K562 (cell line): ENCODE measurements at places on chromosomes 1 and 21. TPM values are rescaled to one million over a fixed set of nuclear protein-coding genes. Genes with fewer than 3 reads are reported as not detected.

Gene ANGPTL3
- total RNA-seq, result not detected in 2 replicates

Gene EXTL2
- total RNA-seq, result 16.8 and 17.0 TPM in 2 replicates

Gene CGN
- 0.27 and 0.34 TPM in 2 replicates for total RNA-seq

Gene S100A7
- not detected in 2 replicates for total RNA-seq

Gene CFAP107
- total RNA-seq, result not detected in 2 replicates

Gene SAMSN1
- total RNA-seq, result 101 and 118 TPM in 2 replicates

Gene ARHGAP29
- total RNA-seq, result 0.13 TPM in 2 replicates

Gene CHRM3
- 0.11 TPM in 1 of 2 replicates, not detected in the other for total RNA-seq

GRCh38 chr1:43610339-43610738, 39.6 kb upstream of the KDM4A start:
- no peak overlapping the region for H3K4me3 ChIP-seq
- no peaks in the 10 kb centered on the region for H3K4me1 ChIP-seq
- DNase-seq, result no peak
- H3K27ac ChIP-seq, result no peak overlapping the region

GRCh38 chr1:10694633-10695627, 101.5 kb downstream of the CASZ1 start:
- H3K36me3 ChIP-seq, result no peaks in the 10 kb centered on the region
- DNase-seq, result peak; percentile 96
- H3K4me1 ChIP-seq, result peaks cover 3% of the 10 kb centered on the region; the same call in 1 of the 3 replicates
- H3K27me3 ChIP-seq, result peaks cover 38% of the 10 kb centered on the region; the same call in 2 of the 3 replicates

DNA sequence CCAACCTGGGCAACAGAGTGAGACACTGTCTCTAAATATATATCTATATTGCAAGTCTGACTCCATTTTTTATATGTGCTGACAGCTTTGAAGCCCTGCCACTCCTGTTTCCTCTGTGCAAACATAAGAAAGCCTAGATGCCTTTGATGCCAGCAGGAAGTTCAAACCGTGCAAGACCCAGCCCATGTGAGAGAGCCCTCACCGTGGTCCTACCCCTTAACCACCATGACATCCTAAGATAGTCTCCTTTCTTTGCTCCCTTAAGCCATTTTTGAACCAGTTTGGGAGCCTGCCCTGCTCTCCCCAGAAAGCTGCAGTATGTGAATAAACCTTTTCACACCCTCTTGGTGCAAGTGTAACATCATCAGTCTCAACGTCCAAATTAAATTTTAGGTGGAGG, 3.7 kb upstream of the DIPK1A start:
- H3K36me3 ChIP-seq, result no peaks in the 10 kb centered on the region
- peaks cover 12% of the 10 kb centered on the region for H3K4me1 ChIP-seq
- no peak overlapping the region for H3K27ac ChIP-seq
- no peaks in the 10 kb centered on the region for H3K27me3 ChIP-seq

DNA sequence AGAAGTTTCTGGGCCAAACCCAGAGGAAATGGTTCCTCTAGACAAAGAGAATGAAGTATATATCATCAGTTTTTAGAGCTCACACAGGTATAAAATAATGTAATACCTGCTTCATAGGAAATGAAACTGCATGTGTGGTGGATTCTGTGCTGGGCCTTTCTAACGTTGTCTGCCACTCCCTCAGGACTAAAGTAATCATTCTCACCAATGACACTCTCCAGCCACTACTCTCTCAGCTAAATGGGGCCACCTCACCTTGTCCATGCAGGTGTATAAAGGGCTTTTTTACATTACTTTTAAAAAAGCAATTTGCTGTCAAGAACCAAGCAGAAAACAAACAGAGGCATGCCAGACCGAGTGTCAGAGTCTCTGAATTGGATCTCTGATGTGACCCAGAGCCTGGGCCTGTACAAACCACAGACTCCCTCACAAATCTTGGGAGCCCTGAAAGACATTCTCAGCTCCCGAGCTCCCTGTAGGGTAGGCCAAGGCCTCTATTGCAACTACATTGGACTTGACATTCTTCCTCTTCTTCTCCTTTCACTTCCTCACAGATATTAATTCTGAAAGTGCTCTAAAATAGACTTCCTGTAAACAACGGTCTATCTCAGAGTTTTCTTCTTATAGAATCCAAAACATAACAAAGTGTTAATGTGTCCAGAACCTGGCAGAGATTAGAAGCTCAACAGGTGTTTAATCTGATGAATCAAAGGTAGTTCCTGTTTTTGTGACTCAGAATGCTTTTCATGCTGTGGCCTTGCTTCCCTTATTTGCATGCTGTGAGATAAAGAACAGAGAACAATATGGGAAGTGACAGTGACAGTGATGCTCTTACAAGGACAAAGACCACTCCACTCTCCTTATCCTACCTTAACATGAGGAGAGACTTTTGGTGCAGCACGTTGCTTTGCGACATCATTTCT, 8.6 kb downstream of the AIM2 start:
- DNase-seq, result peak; percentile 5
- H3K27me3 ChIP-seq, result peaks cover 9% of the 10 kb centered on the region
- no peak overlapping the region for H3K27ac ChIP-seq
- H3K4me3 ChIP-seq, result no peak overlapping the region
- H3K4me1 ChIP-seq, result no peaks in the 10 kb centered on the region
- no peaks in the 10 kb centered on the region for H3K36me3 ChIP-seq

GRCh38 chr1:226350519-226350865, 41.5 kb upstream of the LIN9 start:
- no peak overlapping the region; the same call in 1 of the 2 replicates for H3K4me3 ChIP-seq
- H3K4me1 ChIP-seq, result peaks cover 20% of the 10 kb centered on the region
- peaks cover 3% of the 10 kb centered on the region; the same call in 2 of the 3 replicates for H3K36me3 ChIP-seq
- H3K27ac ChIP-seq, result peak overlapping the region; percentile 45; the same call in 1 of the 3 replicates
- H3K27me3 ChIP-seq, result no peaks in the 10 kb centered on the region
- DNase-seq, result no peak

DNA sequence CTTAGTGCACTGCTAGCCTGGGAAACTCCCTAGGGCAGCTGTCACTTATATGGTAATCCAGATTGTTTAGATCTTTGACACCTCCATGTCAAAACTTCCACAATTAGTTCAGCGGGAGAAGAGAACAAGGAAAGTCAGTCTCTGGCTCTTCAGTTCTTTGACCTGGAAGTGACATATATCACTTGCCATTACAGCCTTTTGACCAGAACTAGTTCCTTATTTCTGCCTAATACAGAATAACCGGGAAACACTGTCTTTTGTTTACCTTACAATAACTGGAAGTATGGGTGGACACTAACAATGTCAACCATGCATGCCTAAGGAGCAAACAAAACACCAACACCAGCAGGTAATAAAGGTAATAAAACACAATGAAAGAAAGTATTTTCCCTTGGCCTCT, 68.3 kb downstream of the C4BPA start:
- DNase-seq, result no peak
- H3K36me3 ChIP-seq, result no peaks in the 10 kb centered on the region
- no peak overlapping the region for H3K27ac ChIP-seq
- no peaks in the 10 kb centered on the region for H3K27me3 ChIP-seq
- no peak overlapping the region for H3K4me3 ChIP-seq

- peaks cover 49% of the 10 kb centered on the region for H3K27me3 ChIP-seq
- peaks cover 5% of the 10 kb centered on the region for H3K4me1 ChIP-seq
- H3K4me3 ChIP-seq, result no peak overlapping the region
- no peak overlapping the region for H3K27ac ChIP-seq
Observed at GRCh38 chr1:154423304-154423987, 18.3 kb downstream of the IL6R start.

GRCh38 chr1:217837691-217838090, 206.5 kb downstream of the SPATA17 start:
- no peaks in the 10 kb centered on the region for H3K36me3 ChIP-seq
- DNase-seq, result no peak
- H3K4me3 ChIP-seq, result no peak overlapping the region
- no peaks in the 10 kb centered on the region for H3K4me1 ChIP-seq
- no peaks in the 10 kb centered on the region for H3K27me3 ChIP-seq
- no peak overlapping the region for H3K27ac ChIP-seq

- DNase-seq, result no peak
- no peak overlapping the region for H3K4me3 ChIP-seq
- H3K27ac ChIP-seq, result no peak overlapping the region
- H3K36me3 ChIP-seq, result no peaks in the 10 kb centered on the region
- 0 out of 3 replicates have a peak, but pooled peaks cover 2% of the 10 kb centered on the region for H3K27me3 ChIP-seq
Observed at GRCh38 chr1:232875536-232875935, 70.3 kb downstream of the MAP10 start.

- H3K27me3 ChIP-seq, result no peaks in the 10 kb centered on the region
- no peak overlapping the region for H3K27ac ChIP-seq
- H3K36me3 ChIP-seq, result peaks cover 37% of the 10 kb centered on the region; the same call in 2 of the 3 replicates
Observed at GRCh38 chr1:169885207-169885606, 8.5 kb downstream of the SCYL3 start.

- no peak overlapping the region for H3K4me3 ChIP-seq
- DNase-seq, result no peak
- H3K4me1 ChIP-seq, result no peaks in the 10 kb centered on the region
- no peak overlapping the region for H3K27ac ChIP-seq
- no peaks in the 10 kb centered on the region for H3K27me3 ChIP-seq
- H3K36me3 ChIP-seq, result no peaks in the 10 kb centered on the region
Observed at GRCh38 chr1:83500987-83501591, 497.8 kb downstream of the TTLL7 start.

DNA sequence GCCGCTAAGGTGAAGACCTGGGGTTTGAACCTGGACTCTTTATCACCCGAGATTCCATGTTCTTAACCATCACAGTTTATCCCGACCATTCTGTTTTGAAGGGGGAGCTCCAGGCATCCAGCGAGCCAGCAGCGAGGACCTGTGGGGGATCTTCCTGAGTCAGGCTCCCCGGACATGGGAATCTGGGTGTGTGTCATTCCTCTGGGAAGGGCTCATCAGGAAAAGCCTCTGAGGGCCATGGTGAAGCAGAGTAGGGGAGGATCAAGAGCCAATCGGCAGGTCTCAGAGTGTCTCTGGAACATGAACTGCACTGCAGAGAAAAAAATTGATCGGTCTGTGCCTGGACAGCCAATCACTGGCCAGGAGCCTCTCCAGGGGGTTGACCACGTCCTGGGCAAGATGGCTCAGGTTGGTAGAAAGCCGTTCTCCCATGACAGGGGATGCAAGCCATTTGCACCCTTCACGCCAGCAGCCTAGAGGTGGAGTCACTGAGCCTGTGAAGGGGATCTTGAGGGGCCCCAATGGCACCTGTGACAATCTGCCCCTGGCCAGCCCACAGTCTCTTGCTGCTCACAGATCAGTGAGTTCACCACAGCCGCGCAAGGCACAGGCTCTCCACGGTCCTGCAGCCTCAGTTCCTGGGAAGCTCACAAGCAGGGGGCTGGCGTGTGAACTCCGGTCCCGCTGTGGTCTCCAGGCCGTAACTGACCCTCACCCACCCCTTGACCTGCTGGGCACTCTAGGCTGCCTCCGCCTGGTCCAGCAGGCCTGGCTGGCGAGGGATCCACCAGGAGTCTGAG, 20.4 kb upstream of the ACTRT2 start:
- no peaks in the 10 kb centered on the region; the same call in 2 of the 3 replicates for H3K27me3 ChIP-seq
- DNase-seq, result no peak
- H3K27ac ChIP-seq, result no peak overlapping the region
- H3K4me3 ChIP-seq, result no peak overlapping the region
- H3K36me3 ChIP-seq, result no peaks in the 10 kb centered on the region

DNA sequence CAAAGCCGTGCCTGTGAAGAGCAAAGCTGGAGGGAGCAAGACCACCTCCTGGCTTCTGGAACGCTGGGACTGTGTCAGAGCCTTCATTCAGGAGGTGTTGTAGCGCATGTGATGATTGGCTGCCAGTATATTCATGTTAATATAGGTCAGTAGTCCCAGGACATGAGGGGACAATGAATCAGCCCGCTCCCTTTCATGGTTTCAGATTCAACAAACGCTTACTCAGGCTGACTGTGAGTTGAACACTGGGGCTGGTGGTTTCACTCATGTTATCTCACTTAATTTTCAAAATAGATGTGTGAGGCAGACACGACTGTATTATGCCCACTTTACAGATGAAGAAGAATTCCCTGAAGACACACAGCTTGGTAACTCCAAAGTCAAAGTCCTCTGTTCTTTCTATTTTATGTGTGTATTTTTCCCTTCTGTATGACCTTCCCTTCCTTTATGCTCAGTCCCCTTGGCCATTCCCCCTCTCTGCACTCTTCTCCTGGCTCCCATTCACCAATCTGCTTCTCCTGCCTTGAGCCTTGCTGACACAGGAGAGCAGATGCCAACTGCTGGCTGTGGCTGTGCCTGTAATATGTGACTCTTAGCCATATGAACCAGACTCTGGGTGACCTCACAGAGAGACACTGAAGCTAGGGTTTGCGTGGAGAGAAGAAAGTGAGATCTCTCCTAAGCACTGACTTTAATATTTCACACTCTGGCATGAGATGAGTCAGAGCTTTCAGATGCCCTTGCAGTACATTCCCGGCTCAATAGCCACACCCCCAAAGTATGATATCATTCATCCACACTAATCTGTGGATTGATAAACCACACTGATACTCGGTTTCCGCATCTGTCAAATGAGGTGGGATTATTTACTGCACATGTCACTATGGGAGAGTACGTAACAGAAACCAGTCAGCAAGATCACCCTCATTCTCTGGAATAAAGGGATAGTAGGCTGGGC, 31.4 kb upstream of the KIRREL1 start:
- no peaks in the 10 kb centered on the region for H3K4me1 ChIP-seq
- no peak for DNase-seq
- no peaks in the 10 kb centered on the region for H3K36me3 ChIP-seq
- no peak overlapping the region for H3K27ac ChIP-seq
- H3K4me3 ChIP-seq, result no peak overlapping the region

GRCh38 chr1:84859866-84860265, 33.1 kb downstream of the LPAR3 start:
- H3K36me3 ChIP-seq, result no peaks in the 10 kb centered on the region
- H3K27ac ChIP-seq, result no peak overlapping the region
- no peak for DNase-seq
- peaks cover 3% of the 10 kb centered on the region; the same call in 2 of the 3 replicates for H3K27me3 ChIP-seq
- no peak overlapping the region for H3K4me3 ChIP-seq

GRCh38 chr21:31845151-31845729, 27.6 kb upstream of the HUNK start:
- no peak overlapping the region for H3K27ac ChIP-seq
- no peak overlapping the region for H3K4me3 ChIP-seq
- H3K4me1 ChIP-seq, result no peaks in the 10 kb centered on the region
- no peaks in the 10 kb centered on the region for H3K36me3 ChIP-seq
- no peaks in the 10 kb centered on the region for H3K27me3 ChIP-seq

- H3K27ac ChIP-seq, result no peak overlapping the region
- H3K36me3 ChIP-seq, result no peaks in the 10 kb centered on the region
- no peak for DNase-seq
- no peaks in the 10 kb centered on the region for H3K4me1 ChIP-seq
Observed at GRCh38 chr1:222182641-222183040, 365.3 kb downstream of the HHIPL2 start.

DNA sequence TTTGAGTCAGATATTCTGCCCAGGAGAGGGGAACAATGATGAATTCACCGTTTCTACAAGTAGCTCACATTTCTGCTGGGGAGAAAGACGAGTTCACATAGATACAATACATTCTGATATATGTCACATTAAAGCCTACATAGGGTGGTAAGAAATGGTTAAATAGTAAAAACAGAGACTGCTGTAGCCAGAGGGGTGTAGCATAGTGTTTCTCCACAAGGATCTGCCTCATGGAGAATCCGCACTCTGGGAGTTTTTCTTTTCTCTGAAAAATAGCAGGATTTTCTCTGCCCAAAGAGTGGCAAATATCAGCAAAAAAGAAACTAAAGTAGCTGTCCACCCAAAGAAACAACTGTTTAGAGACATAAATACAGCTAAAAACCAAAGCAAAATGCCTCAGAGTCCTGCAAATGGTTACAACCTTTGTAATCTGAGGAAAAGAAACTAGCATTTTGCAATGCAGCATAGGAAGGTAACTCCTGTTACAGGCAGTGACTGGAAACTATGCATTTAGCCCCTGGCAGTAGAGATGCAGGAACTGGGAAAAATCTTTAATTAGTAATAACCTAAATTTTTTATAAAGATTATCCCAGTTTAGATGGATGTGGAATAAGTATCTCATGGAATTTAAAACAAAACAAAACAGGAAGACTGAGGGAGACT, 1126.7 kb upstream of the ADGRL2 start:
- H3K4me3 ChIP-seq, result no peak overlapping the region
- no peaks in the 10 kb centered on the region for H3K36me3 ChIP-seq
- DNase-seq, result no peak
- H3K4me1 ChIP-seq, result no peaks in the 10 kb centered on the region
- H3K27me3 ChIP-seq, result no peaks in the 10 kb centered on the region
- H3K27ac ChIP-seq, result no peak overlapping the region
